ENCODE measurements at places on chromosomes 5 and 9. TPM values are rescaled to one million over a fixed set of nuclear protein-coding genes. Genes with fewer than 3 reads are reported as not detected.

DNA sequence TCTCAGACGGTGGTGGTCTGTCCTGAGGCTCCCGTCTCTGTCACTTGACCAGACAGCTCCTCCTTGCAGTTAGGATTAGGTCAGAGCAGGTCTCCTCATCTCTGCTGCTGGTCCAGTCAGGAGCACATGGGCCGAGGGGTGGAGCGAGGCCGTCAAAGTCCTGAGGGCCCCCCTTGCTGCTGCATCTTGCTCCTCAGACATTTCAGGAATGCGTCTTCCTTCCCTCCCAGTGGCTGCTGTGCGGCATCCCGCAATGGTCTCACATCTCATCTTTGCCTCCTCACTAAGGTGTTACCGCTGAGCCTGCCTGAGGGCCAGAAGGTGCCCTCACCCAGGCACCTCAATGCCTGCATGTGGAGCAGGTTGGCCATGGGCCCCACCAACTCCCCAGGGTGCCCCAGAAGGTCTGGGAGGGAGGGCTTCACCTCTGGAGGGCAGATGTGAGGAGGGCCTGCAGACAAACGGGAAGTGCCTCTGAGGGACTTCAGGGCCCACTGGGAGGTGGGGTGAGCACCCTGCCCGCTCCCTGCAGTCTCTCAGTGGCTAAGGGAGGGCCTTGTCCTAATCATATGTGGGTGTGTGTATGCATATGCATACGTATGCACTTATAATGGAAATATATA is 137.7 kb upstream of the LMX1B start:
- no peak for DNase-seq

Gene SLC22A4
- 2.8 TPM for total RNA-seq

Gene PCDHGC3
- total RNA-seq, result 37.0 TPM

Gene FUBP3
- 33.2 TPM for total RNA-seq

- no peak for DNase-seq
Observed at GRCh38 chr9:83639266-83639665, 16.3 kb downstream of the IDNK start.

- no peak for DNase-seq
Observed at GRCh38 chr5:36945687-36946086, 69.1 kb downstream of the NIPBL start.

All from right cardiac atrium (tissue), 5 donors.